ENCODE measurements at places on chromosomes 12 and 14.

DNA sequence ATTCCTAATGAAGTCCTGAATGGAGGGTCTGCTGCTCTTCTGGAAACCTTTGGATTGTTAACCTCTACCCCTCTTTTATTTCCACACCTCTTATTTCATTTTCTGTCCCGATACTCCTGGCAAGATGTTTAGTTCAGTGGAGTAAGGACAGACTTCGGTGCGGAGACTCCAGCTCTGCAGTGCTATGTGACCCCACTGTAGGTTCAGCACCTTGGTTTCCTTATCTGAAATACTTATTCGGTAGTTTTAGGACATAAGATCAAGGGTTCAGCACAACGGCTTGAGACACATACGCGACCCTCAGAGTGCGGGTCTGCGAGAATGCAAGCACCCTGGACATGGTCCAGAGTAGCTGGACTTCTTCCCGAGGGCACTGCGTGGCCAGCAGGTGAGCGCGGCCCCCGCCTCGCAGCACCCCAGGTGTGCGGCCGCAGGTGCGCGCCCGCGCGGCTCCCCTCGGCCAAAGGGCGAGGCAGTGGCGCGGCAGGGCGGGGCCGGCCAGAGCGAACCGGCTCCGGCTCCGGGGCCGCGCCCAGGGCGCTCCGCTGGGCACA, 465 bp upstream of the FGD4 start:
- peak; percentile 55 for DNase-seq

DNA sequence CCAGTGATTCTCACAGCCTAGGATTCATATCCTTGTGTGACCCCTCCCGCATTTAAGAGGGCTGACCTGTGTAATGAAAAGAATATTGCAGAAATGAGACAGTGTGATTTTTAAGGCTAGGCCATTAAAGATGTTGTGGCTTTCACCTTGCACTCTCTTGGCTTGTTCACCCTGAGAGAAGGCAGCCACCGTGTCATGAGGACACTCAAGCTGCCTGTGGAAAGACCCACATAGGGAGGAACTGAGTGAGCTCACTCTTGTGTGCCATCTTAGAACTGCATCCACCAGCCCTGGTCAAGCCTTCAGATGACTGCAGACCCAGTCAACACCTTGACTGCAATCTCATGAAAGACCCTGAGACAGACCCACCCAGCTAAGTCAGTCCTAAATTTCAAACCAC, 46.3 kb upstream of the TMPO start:
- DNase-seq, result peak; percentile 18

- DNase-seq, result no peak
Measured at GRCh38 chr14:99554184-99554583, 49.8 kb downstream of the CCDC85C start.

- DNase-seq, result no peak
Measured at GRCh38 chr14:31300296-31300695, 92.7 kb upstream of the HECTD1 start.

GRCh38 chr12:26204612-26205289, 9.4 kb downstream of the SSPN start:
- DNase-seq, result no peak

GRCh38 chr12:3199551-3200031, 122.4 kb downstream of the TSPAN9 start:
- DNase-seq, result peak; percentile 55

- DNase-seq, result no peak
Measured at GRCh38 chr12:130559806-130560205, 156.3 kb downstream of the RIMBP2 start.

DNA sequence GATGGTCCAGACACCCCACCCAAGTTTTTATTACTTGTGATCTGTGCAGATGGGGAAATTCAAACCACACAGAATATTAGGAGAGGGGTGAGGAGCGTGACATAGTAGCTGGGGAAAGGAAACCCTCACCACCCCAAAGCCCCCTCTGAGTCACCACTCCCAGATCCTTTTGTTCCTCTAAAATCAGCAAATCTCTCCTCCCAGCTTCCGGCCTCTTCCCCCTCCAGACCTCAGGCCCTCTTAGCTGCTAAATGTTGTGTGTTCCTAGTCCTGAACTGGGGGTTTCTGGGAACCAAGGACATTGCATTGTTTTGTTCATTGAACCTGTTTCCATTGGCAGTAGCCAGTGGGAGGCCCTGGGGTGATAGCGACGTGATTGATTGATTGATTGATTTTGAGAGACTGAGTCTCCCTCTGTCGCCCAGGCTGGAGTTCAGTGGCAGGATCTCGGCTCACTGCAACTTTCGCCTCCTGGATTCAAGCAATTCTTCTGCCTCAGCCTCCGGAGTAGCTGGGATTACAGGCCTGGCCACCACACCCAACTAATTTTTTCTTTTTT, 5.9 kb upstream of the ORAI1 start:
- DNase-seq, result no peak

GRCh38 chr12:49974231-49974675, 1.5 kb downstream of the AQP6 start:
- no peak for DNase-seq

- DNase-seq, result no peak
Measured at GRCh38 chr12:89181271-89181920, 170.9 kb downstream of the DUSP6 start.

DNA sequence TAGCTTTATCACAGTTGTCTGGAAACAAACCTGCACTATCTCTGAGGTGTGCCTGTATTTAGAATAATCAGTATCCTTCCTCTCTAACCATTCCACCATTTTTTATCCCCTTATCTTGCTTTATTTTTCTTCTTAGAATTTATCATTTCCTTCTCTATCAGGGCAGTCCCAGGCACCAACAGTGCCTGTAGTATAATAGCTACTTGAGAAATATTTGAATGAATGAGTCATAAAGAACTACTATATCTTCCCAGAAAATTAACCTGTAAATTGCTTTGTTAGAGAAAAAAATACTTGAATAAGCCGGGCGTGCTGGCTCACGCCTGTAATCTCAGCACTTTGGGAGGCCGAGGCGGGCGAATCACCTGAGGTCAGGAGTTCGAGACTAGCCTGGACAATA, 21.2 kb upstream of the FOXJ2 start:
- no peak for DNase-seq

DNA sequence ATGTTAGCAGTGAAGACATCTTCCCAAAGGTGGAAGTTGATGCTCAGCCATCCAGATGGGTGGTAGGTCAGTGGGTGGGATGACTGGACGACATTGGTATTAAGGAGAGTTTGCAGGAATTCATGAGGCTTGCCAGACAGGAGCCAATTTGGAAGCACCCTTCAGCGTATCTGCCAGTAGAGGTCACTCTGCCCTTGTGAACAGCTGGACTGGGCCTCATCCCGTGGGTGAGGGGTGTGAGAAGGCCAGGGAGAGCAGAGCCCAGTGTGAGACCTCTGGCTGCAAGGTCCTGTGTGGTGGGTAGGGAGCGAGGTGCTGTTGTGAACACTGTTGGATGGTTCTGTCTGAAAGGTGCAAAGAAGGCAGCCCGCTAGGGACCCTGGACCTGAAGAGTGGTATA, 37.7 kb downstream of the SLC5A8 start:
- DNase-seq, result no peak

DNA sequence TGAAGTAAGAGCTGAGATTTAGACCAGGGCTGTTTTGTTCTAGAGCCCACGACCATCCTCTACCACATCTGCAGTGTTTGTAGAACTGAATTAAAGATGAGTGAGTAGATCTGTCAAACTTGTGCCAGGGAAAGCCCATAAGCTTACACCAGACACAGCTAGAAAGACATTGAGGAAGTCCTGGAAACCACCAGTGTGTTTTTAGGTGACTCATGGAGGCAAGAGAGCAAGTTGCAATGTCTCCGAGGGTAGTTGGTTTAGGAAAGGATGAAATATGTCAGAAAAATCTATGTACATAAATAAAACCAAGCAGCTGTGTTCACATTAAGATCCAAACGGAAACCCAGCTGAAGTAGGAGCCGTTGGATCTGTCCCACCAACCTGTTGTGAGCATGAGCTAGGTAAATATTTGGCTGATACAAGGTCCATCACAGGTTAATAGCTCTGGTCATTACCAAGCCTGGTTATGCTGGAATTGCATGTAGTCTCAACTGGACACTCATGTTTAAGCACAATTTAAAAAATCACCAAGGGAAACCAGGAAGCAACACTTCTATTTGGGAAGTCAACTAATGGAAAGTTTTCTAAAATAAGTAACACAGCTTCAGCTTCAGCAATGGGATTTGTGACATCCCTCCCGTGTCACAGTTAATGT, 49.9 kb upstream of the PLEKHG3 start:
- DNase-seq, result no peak

DNA sequence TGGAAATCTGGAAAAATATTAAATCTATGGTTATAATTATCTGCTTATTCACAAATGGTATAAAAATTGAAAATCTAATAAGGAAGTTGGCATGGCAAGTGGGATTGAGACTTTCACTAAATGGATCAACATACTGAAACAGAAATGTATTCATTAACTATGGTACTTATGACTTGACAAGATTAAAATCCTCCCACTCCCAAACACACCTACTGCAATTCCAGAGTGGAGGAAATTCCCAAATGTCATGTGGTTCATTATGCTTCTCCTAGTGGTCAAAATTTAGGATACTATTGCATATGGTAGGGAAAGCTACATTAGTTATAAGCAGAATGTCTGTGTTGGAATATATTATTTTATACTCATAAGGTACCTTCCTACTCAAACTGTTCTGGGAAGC, 265.3 kb upstream of the PRICKLE1 start:
- DNase-seq, result no peak

GRCh38 chr12:107164392-107164791, 71.0 kb upstream of the CRY1 start:
- no peak for DNase-seq

DNA sequence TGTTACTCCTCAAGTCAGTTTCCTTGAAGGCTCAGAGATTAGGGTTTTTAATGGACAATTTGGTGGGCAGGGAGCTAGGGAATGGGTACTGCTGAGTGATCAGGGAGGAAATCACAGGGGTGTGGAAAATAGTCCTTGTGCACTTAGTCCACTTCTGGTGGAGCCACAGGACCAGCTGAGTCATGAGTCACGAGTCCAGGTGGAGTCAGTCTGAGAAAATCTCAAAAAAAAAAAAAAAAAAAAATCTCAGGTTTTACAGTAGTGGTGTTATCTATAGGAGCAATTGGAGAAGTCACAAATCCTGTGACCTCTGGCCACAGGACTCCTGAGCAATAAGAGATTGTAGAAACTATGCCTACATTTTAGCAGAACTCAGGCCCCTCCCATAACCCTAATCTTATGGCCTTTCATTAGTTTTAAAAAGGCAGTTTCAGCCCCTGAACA, 28.2 kb upstream of the AMN1 start:
- DNase-seq, result no peak

GRCh38 chr12:46436747-46437146, 64.2 kb upstream of the SLC38A2 start:
- no peak for DNase-seq

DNA sequence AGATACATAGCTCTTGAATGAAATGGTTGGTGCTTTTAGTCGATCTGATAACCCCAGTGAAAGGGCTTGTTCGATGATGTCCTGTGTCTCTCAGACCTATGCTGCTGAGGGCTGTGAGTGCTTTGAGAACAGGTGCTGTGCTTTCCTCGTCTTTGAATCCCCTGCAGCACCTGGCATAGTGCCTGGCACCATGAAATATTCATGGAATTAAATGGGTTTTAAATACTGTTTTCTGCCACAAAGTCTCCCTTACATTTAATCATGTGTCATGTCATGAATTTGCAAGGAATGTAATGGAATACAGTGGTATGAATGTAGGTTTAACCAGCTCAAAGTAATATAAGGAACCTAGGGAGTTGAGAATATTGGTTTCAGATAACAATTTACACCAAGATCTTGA, 220.5 kb upstream of the PRICKLE1 start:
- no peak for DNase-seq

- DNase-seq, result peak; percentile 31
Measured at GRCh38 chr12:128365032-128365431, 98.1 kb downstream of the TMEM132C start.

GRCh38 chr14:91300957-91301356, 56.5 kb upstream of the GPR68 start:
- DNase-seq, result no peak

DNA sequence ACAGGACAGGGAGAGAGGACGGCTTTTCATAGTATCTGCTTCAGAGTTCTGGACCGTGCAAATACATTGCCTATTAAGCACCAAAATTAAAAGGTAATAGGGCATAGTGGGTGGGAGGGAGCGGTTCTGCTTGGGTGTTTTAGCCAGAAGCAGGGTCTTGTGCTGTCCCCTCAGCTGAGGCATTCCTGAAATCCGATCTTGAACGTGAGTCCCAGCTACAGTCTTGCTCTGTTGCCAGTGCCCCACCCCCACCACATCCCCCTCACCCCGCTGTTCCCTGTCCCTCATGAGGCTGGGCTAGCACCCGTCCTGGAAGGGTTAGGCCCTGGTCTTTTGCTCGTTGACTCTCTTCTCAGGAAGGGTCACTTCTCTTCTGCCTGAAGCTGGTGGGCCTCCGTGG, 48.6 kb downstream of the AACS start:
- DNase-seq, result no peak

DNA sequence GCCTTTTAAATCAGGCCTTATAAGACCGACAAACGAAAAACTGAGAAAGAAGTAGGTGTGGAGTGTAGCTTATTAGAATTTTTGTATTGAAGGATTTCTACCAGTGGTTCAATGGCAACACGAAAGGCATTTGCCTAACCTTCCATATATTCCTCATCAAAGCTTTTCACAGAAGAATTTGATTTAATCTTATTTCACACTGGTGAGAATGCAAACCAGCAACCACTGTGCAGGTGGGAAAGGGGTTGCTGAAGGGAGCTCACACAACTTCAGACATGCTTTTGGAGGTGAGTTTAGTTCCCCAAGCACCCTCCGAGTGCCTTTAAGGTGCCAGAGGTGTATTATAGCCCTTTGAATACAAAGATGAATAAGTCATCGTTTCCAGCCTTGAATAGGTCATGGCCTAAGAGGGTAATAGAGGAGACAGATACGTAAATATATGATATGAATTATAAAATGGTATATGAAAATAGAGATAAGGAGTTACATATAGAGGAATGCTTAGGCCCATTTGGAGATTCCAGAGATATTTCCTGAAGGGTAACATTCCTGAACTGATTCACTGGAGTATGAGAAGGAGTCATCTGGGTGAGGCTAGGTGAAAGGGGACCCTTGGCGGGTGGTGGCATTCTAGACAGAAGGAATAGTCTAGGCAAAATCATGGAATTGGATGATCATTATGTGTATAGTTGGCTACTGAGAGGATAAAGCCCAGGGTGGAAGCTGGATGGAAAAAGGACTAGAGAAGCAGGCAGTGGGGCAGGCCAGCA, 6.4 kb downstream of the ERP27 start:
- no peak for DNase-seq

DNA sequence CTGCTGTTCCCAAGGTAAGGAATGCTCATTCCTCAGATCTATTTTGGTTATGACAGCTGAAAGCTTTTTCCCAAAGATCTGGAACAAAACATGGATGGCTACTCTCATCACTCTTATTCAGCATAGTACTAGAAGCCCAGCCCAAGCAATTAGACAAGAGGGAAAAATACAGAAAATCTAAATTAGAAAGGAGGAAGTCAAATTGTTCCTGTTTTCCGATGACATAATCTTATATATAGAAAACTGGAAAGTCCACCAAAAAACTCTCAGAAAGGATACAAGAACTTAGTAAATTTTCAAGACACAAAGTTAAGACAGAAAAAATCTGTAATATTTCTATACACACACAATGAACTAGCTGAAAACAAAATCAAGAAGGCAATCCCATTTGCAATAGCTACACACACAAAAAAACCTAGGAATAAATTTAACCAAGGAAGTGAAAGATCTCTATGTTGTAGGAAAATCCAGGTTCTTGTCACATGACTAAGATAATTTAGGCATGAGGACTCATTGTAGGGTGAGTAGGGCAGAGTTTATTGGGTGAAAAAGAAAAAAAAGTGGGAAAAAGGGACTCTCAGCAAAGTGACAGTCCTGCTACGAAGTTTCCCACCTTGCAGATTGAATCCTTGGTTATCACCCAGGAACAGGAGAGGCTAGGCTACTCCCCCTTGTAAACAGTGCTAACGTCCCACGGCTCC, 28.6 kb upstream of the KLRB1 start:
- DNase-seq, result no peak
